ENCODE measurements at places on chromosomes 4 and X. TPM values are rescaled to one million over a fixed set of nuclear protein-coding genes. Genes with fewer than 3 reads are reported as not detected.

Gene SMR3B
- total RNA-seq = not detected

Gene ARSH
- not detected for total RNA-seq

GRCh38 chrX:153642051-153642654 lies 4.8 kb upstream of the DUSP9 start:
- no peak for DNase-seq

Gene PRRG3
- total RNA-seq = not detected

GRCh38 chrX:139246295-139246694 lies 284.2 kb upstream of the F9 start:
- DNase-seq = no peak

Gene NAT8L
- not detected for total RNA-seq
